GOT3 (cell line): ENCODE measurements at places on chromosomes 7 and 10.
A peak's percentile ranks its signal among the peaks of the same experiment; 100 is the strongest.

DNA sequence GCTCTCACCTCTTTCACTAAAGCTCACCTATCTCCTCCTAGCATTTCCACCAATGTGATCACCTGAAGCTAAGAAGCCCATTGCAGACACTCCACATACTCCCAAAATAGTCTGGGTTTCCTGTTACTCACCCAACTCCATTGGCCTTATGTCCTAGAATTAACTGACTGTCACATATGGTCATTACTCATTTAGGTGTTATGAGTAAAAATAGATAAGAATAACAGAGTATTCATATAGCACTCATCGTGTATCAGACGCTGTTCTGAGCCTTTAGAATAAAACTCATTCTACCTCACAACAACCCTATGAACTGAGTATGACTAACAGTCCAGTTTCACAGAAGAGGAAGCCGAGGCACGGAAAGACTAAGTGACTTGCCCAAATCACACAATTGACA lies 174.2 kb upstream of the NPVF start:
- DNase-seq = no peak

GRCh38 chr10:70221030-70221429 lies 12.2 kb downstream of the PPA1 start:
- DNase-seq = no peak

DNA sequence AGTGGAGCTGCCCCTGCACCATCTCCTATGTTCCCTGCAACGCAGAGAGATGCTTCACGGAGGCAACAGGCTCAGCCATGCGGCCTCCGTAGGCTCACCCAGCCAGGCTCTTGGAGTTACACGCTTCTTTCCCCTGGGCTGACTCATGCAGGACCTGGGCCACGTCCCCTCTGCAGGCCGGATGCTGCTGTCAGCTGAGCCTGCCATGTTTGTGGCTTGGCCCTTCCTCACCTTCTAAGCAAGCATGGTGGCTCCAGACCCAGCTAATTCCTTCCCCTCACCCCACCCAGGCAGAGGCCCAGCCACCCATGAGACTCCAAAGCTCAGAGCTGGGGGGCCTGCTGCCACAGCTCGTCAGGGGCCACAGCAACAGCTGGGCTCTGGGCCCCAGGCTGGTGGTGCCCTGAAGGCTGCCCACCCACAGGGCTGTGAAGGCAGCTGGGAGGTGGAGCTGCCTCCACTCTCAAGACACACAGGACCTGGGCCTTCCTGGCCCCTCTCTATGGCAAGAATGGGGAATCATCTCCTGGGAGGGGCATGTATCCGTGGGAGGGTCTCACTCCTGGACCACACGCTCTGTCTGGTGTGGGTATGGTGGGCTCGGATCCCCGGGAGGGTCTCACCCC lies 219.6 kb downstream of the ELFN1 start:
- no peak for DNase-seq

DNA sequence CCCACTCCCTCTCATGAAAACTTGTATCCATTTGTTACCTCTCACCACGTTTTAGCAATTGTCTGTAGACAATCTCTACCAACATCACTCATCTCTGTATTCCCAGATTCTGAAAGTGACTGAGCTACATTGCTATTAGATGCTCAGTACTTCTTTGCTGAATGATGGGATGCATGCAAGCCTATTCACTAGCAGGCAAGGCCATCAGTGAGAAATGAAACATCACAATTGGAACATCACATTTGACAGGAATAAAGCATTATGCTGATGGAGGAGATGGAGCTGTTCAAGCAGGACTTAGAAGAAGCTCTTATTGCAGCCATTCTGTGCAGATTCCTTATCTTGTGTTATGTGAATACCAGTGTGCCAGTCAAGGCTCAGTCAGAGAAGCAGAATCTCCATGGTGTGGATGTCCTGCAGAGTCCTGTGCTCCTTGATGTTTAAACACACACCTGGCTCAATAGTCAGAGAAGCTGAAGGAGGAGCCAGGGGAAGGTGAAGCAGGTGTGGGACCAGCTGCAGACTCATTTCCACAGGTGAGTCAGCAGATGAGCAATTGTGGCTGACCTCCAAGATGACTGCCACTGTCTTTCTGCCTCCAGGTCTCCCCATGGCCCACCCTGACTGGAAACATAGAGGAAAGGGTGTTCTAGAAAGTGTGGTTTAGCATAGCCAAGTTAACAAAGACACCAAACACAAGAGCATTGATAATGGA lies 965.5 kb downstream of the GRID1 start:
- DNase-seq = no peak

GRCh38 chr7:157153260-157153659 lies 14.5 kb downstream of the UBE3C start:
- DNase-seq = no peak

- peak; percentile 79 for DNase-seq
These were observed at the start of gene FRAT2 for GRCh38 chr10:97334370-97335175. TSS of gene FRAT2 (minus strand) at chr10:97334729. CDS start at chr10:97334572, 157 bp downstream.

DNA sequence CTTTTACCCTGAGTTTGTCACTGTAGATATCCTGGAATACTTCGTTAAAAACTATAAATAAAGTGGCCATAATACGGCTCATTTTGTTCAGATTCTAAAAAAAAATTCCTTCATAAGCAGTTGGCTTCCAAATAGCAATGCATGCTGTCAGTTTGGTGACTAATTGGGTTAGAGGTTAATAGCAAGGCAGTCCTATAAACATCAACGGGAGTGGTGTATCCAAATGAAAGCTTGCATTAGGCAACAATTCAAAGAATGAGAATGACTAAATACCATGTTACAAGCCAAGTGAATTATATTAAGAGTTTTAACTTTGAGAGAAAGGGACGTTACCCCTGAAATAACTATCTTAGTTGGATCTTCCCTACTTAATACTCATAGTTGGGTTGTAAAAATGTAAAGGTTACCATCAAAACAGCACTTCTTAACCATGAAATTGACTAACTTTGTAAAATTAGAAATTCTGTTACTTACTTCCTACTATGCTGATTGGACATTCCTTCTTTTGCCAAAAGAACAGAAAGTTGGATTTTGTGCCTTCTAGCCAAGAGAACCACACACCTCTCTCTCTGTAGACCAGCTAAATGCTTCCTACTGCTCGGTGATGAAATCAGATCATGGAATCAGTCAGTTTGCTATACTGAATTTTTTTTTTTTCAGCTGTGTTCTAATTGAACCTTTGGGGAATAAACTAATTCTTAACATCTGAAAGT lies 98.0 kb downstream of the KAT6B start:
- no peak for DNase-seq

GRCh38 chr7:30133736-30134610 lies 813 bp upstream of the MTURN start:
- no peak for DNase-seq

DNA sequence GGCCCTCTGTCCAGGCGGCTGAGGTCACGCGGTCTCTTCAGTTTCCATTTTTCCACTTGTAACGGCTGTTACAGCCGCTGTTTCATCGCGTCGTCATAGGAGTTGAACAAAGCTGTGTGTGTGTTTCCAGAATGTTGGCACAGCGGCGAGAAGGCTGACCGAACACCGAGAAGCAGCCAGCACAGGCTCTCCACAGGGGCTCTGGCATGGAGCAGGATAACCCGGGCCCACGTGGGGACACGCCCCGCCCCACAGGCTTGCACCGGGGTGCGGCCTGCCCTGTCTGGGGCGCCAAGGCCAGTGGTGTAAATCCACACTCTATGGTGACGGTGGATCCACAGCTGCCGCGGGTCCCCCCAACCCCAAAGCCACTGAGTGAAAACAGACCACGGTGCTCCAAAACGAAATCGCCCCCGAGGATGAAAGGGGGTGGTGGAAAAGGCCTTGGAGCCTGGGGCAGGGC lies 448.2 kb downstream of the DNAJB6 start:
- DNase-seq = no peak

DNA sequence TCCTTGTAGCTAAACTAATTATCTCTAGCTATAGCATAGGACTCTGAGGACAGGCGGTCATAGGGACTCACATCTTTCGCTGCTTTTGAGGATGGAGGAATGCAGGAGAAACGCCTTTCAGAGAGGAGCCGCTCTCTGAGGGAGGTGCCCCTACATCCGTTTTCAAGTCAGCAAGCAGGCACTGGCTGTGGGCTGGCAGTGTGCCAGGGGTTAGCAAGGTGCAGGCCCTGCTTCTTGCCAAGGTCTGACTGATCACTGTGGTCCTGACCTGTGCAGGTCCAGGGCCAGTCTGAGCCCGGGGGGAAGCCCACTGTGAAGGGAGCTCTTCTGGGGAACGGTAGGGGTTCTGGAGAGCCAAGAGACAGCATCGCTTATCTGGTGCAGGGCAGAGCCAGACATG lies 89.4 kb downstream of the SH3PXD2A start:
- no peak for DNase-seq

DNA sequence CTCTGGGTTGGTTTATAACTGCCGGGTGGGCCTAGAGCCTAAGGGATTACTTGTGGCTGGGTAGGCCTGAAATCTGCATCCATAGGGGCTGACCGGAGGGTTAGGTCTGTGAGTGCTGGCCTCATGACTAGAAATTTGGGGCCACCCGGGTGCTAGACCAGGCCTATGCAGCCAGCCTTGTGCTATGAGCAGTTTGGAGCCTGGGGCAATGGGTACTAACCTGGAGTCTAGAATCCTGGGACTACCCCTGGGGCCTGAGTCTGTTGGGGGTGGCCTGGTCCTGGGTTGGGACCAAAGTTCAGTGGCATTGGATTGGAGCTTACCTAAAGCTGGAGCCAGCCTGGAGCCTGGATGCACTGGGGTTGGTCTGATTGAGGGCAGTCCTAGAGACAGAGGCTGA lies 995.2 kb downstream of the ANKRD7 start:
- no peak for DNase-seq

- no peak for DNase-seq
These were observed 41.3 kb downstream of the ZNF467 start for GRCh38 chr7:149732111-149732561.

GRCh38 chr10:126758867-126759266 lies 88.4 kb upstream of the C10orf90 start:
- DNase-seq = no peak

- DNase-seq = no peak
These were observed 7.2 kb upstream of the NEUROG3 start for GRCh38 chr10:69580435-69580834.

DNA sequence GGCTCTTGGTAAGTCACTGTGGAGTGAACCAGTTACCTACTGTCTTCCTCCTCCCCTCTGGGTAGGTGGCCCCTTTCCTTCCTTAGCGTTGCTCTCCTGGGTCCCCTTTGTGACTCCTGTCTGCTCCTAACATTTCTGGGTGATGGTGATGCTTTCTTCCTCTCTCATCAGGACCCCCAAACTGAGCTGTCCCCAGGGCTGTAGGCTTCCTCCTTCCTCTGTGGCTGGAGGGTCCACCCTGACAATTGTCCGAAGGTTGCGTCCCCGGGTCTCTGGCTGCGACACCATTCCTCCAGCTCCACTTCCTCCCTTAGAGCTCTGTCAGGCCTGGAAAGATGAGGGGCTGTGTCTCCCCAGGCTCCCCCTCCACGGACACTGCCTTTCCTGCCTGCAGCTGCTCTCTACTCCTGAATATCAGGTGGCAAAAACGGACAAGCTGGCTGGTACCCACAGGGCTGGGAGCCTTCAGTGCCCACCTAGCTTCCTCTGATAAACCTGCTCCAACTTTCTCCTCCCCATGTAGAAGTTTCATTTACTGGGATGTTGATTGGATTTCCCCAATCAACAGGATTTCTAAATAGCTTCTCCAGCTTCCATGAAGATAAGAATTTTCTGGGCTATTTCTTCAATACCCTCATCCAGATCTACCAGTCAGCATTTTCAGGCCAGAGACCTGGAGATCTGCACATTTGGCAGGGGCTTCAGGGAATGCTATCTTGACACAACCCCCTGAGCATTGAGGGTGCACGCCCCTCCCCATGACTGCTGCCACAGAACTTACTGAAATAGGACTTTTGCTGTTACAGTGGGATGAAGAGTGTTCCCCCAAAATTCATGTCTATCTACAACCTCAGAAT lies 506.5 kb downstream of the TCERG1L start:
- no peak for DNase-seq

- DNase-seq = no peak
These were observed 116.3 kb downstream of the PAXIP1 start for GRCh38 chr7:154886591-154886990.

- DNase-seq = no peak
These were observed 97.3 kb downstream of the WNT2 start for GRCh38 chr7:117225536-117225935.

- no peak for DNase-seq
These were observed 105.5 kb downstream of the BICC1 start for GRCh38 chr10:58618158-58618676.

- DNase-seq = no peak
These were observed 39.2 kb upstream of the ASL start for GRCh38 chr7:66036382-66036781.

DNA sequence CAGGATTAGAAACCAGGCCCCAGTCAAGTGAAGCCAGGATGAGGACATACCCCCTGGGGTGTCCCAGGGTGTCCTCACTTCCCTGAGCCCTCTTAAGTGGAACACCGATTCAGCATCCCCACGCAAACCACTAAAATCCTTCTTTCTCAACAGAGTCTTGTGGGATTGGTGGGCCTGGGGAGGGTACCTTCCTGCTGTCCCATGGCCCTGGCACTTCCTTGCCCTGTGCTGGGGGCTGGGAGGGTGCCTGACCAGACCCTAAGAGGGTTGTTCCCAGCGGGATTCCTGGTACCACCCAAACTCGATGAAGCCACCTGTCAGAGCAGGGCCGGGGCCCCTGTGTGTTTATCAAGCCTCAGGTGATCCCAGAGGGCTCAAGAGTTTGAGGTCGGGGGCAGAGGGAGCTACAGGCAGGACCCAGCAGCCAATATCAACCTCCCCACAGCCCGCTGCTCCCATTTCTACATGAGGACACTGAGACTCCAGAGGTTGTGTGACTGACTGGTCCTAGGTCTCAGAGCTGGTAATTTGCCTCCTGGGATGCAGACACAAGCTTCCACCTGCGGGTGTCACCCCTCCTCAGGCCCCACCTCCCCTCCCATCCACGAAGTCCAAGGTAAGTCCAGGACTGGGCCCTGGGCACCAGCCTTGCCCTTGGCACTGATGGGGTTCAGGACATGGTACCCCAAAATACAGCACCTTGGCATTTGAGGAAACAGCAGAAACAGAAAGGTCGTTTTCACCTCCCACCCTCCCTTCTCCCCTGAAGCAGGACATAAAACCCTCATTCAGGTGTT lies 31.4 kb downstream of the OAT start:
- DNase-seq = no peak

DNA sequence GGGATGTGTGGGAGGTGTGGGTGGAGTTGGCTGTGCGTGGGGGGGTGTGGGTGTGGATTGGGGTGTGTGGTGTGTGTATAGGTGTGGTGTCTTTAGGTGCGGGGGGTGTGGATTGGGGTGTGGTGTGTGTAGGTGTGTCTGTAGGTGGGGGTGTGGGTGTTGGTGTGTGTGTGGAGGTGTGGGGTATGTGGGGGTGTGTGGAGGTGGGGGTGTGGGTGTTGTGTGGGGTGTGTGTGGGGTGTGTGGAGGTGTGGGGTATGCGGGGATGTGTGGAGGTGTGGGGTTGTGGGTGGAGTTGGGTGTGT lies 33.9 kb downstream of the SPDYE17 start:
- no peak for DNase-seq

- no peak for DNase-seq
These were observed 1.5 kb upstream of the SFR1 start for GRCh38 chr10:104120512-104120902.
